Left ventricle myocardium superior (tissue), 1 donor: ENCODE measurements at places on chromosomes 4 and X. TPM values are rescaled to one million over a fixed set of nuclear protein-coding genes. Genes with fewer than 3 reads are reported as not detected.
A peak's percentile ranks its signal among the peaks of the same experiment; 100 is the strongest.

Gene FMR1NB
- total RNA-seq: not detected

DNA sequence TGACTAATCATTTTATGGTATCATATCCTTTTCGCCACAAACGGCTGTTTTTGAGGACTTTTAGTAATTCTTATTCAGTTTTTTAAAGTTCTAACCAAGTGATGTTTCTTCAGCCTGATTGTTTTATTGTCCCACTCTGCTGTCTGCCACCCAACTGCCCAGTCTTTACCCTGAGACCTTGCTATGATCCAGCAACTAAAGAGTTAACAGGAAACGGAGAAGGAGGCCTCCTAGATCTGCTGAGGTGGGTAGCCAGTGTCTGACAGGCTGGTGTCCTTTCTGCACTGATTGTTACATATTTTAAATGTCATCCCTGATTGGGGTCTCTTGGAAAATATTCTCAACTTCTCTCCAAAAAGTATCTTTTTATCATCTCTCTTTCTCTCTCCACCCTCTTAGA lies 7.9 kb upstream of the TMEM150C start:
- no peak for DNase-seq

- DNase-seq: no peak
Measured at GRCh38 chrX:72026341-72027023, 105.2 kb downstream of the RTL5 start.

DNA sequence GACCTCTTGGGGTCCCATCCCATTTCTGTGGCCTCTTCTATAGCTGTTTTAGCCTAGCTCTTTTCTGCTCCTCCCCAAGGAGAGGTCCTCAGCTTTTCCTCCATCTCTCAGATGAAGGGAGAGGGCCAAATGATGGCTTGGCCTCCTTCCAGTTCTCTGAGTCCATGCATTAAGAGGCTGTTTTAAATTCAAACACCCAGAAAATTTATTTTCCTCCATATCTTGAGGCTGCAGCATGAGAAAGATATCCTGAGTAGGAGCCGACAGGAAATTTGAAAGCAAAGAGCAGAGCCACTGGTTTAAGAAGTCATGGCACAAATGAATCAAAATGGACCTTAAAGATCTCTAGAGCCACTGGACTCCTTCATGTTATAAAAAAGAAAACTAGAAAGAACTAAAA lies 558.8 kb downstream of the MID1IP1 start:
- no peak for DNase-seq

GRCh38 chr4:164943192-164943591 lies 34.3 kb downstream of the TRIM61 start:
- no peak for DNase-seq

GRCh38 chr4:163542275-163542674 lies 47.8 kb downstream of the TMA16 start:
- no peak for DNase-seq

Gene EVC2
- total RNA-seq: 1.5 TPM

DNA sequence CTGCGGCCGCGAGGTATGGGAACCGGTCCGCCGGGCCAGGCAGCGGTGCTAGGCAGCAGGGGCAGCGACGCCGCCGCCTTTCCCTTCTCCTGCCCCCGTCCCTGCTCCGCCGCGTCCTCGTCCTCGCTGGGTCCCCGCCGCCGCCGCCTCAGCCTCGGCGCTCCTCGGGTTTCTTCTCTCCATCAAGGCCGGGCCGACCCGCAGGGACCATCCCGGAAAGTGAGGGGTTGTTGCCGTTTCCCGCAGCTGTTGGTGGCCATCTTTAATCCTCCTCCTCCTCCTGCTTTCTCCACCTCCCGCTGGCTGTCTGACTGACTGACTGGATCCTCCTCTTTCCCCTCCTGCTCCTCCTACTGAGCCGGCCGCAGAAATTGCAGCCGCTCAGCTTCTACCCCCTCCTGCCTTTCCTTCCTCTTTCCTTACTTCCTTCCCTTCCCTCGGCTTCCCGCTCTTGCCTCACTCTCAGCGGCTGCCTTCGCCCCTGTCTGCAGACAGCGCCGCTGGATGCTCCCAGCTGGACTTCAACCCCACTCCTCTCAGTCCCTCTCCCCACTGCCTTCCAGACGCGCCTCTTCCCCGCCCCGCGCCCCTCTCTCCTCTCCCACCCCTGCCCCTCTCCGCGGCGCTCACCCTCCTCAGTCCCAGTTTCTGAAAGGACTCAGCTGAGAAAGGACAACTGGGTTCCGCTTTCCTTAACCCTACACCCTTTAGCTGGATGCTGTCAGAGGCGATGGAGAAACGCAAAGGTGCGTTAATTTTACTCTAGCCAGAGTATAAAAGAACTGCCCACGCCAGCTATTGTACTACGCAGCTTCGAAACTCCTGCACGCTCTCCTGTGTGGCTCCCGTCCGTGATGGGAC lies at the start of gene WDFY3:
WDFY3 (minus strand) TSS at position 309 of the 861 bp plus-strand sequence. CDS start 106,099 bp downstream, outside the sequence.
- DNase-seq: peak; percentile 84

DNA sequence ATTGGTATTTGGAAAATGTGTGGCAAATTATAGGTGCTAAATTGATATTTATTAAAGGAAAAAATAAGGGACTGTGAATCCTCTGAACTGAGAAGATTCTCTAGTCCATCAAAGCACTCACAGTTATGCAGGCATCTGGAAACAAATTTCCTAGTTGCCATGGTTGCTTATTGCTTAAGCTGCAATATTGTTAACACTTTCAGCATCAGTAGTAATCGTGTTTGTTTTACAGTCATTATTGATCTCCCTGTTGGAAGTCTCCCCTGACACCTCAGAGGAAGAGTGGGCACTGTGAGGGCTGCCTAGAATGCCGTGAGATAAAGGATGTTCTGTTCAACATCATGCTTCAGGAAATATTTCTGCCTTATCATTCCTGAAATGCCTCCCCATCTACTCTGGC lies 2004.3 kb upstream of the ADGRL3 start:
- no peak for DNase-seq

DNA sequence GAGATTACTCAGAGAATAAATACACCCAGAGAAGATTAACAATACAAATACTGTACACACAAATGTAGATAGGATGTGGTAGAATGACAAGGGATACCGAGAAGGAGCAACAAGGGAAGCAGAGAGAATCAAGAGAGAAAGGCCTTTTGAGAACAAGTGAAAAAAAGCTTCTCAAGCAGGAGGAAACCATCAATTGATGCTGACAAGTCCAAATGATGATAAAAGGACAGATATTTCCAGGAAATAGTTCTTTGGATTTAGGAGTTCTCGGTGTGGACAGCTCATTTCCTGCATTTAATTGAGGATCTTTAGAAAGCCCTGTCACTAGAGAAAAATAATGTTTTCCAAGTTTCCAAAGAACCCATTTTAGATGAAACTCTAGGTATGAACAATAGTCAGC lies 48.1 kb downstream of the NPY5R start:
- no peak for DNase-seq

Gene DRP2
- total RNA-seq: 0.05 TPM

Gene ADH1A
- total RNA-seq: 0.57 TPM

DNA sequence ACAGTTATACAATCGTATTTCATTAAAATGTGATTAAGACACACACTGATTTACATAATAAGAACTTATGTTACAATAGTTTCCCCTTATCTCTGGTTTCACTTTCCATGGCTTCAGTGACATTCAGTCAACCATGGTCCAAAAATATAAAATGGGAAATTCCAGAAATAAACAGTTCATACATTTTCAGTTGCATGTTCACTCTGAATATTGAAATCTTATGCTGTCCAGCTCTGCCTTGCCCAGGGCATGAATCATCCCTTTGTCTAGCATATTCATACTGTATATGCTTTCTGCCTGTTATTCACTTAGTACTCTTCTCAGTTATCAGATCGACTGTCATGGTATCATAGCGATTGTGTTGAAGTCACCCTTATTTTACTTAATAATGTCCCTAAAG lies 173.8 kb upstream of the DCAF12L2 start:
- no peak for DNase-seq

GRCh38 chrX:147978931-147979330 lies 2.2 kb upstream of the FMR1NB start:
- DNase-seq: no peak

Gene PRDM5
- total RNA-seq: 7.6 TPM

Gene KLHL2
- 7.4 TPM for total RNA-seq

DNA sequence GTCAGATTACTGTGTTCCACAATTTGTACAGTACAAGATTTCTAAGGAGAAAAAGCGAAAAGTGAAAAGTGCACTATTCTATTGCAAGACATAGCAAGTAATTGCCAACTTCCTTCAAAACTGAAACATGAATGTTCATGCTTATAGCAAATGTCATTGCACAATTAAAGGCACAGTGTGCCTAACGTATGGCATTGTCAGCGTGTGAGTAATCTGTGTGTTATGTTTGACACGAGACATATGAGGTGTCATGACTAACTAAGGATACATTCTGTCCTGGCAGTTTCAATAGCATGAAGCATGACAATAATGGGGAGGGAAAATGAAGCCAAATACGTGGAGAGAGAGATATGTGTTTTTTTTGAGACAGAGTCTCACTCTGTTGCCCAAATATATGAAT lies 33.6 kb upstream of the TBC1D9 start:
- DNase-seq: no peak

DNA sequence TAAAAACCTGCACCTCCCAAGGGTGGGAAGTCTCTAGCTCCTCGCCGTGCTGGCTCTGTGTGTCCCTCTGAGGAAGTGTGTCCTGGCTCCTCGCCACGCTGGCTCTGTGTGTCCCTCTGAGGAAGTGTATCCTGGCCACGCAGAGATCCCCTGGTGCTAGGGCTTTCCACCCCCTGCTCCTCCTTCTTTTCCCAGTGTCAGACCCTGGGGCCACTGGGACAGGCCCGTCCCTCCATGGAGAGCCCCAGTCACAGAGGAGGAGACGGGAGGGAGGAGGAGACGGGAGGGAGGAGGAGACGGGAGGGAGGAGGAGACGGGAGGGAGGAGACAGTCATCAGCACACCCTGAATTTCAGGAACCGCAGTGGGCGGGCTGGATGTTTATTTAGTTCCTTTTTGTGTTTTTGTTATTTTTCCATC lies 53.8 kb upstream of the HGFAC start:
- DNase-seq: peak; percentile 93

DNA sequence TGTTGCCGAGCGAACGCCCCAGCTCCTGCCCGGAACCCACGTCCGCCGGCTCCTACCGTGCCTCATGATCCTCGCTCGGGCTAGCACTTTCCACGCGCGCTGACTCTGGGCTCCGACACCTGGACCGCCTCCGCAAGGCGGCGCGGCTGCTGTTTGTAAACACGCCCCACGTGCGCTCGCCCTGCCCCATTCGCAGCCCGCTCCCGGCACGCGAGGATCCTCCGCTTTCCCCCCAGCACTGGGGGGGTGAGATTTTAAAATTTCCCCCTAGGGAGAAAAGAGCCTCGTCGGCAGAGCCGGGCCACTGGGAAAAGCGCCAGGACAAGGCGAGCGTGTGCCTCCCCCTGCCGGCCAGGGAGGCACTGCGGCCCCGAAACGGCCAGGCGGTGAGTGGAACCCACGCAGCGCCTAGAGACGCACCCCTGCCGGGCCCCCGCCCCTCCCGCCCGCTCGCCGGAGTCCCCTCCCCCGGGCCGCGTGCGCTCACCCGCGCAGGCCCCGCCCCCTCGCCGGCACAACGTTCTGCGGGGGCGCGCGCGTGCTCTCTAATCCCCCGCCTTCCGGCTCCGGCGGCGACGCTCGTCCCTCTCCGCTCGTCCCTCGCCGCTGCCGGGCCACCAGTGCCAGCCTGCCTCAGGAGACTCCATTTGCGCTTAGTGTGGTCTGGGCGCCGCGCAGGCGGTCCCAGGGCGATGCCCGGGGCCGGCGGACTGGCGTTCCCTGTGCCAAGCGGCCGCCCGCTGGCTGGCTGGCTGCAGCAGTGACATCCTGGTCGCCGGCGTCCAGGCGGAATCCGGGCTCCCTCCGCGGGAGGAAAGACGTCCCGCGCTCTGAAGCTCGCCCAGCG lies at the start of gene TIGD2:
TIGD2 (plus strand) TSS at position 548 of the 847 bp plus-strand sequence. CDS start 1,442 bp downstream, outside the sequence.
- DNase-seq: peak; percentile 94

DNA sequence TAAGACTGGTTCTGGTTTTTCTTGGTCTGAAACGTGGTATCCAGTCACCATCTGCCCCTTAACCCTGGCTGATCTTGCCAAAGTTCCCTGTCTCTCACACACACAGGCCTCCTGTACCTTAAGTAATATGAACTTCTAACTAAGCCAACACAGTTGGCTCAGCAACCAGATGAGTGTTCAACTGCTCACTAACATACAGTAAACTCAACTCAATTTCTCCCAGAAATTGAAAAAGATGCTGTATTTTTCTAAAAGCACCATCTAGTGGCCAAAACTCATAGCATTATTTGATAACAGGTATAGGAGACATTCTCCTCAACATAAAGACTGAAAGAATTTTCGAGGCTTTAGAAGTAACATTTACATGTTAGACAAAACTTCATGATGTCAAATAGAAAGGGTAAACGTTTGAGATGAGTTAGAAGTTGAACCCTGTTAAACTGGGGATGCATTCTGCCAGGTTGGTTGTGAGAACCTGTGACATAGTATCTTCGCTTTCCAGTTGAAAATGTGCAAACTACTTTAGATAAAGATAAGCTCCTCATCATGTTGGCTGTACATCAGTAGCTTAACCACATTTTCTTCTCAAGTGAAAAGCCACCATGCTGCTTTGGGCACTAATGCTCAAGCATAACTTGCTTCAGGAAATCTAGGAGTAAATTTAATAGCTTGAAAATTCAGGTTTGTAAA lies 31.2 kb downstream of the CCNI start:
- no peak for DNase-seq

- no peak for DNase-seq
Measured at GRCh38 chr4:86587381-86588140, 6.6 kb upstream of the PTPN13 start.
